ENCODE measurements at places on chromosomes 5 and 9. TPM values are rescaled to one million over a fixed set of nuclear protein-coding genes. Genes with fewer than 3 reads are reported as not detected.

The ADGRD2 gene
- not detected for total RNA-seq

The MVB12B gene
- 1.4 TPM for total RNA-seq

The PCDHA13 gene
- total RNA-seq: under 0.01 TPM

The CEL gene
- under 0.01 TPM for total RNA-seq

The CBY3 gene
- not detected for total RNA-seq

The TMEM171 gene
- 5.6 TPM for total RNA-seq

The IL6ST gene
- 638 TPM for total RNA-seq

Measured in regular cardiac myocyte (primary cell).